ENCODE measurements at places on chromosomes 7 and 10.

- DNase-seq, result peak; percentile 17
Observed at GRCh38 chr7:55641273-55641691, 69.0 kb upstream of the VOPP1 start.

DNA sequence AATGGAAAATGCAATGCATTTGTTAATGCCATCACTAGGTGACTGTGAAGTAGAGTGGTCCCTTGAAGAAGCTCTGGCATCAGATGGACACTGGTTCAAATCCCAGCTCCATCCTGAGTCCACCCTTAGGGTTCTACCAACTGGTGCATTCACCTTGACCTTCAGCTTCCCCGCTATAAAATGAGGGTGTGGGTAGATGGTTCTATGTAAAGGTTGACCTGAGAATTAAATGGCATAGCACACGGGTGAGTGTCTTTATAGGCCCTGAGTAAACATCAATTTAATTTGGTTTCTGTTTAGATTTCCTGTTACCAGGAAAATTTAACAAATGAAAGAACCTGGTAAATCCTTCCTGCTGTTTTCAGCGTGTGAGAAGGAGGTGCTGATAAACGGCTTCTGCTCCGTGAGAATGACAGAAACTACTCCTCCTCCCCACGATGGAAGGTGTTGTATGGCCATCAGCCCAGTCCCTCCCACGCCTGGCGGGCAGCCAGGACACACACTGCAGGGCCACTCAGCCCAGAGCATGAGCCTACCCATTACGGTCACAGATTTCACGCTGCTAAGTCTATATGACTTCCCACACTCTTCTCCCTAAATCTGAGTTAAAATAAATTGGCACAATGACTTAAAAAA, 210.1 kb downstream of the TNS3 start:
- DNase-seq, result no peak

GRCh38 chr7:36441344-36442022, 51.8 kb downstream of the ANLN start:
- peak; percentile 21 for DNase-seq

- no peak for DNase-seq
Observed at GRCh38 chr10:132305654-132306342, 2.0 kb downstream of the STK32C start.

DNA sequence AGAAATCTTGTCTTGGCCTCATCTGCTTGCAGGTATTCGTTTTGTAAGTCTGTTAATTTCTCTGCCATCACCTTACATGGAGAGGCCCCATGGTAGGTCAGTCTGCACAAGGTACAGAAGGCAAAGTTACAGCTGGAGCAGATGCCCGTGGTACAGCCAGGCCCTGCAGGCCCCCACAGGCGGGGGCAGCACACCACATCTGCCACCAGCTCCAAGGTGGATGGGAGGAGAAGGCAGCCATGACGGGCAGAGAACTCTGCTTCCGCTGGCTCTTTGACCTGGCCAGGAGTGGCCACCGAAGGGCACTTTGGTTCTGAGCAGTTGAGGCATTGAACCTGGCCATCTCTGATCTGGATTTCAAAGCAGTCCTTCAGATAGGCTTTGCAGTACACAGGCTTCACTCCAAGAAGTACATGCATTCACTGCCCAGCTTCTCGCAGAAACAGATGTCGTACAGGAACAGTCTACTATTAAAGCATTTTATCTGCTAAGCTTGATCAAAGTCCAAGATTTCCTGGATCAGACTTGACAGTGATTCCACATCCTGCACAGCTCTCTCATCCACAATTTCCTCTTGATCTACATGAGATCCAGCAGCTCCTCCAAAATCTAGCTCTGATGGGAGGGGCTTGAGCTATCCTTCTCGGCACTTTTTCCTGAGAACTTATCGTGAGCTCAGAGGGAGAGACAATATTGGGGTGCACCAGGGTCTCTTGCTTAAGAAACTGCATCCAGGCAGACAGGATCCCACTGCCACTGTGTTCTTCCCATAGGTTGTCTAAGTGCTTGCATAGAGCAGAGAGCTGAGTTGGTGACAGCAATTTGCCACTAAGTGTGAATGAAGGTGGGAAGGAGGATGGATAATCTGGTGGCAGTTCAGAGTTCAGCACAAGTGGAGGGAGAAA, 120.7 kb downstream of the TRRAP start:
- DNase-seq, result no peak

GRCh38 chr10:26367771-26368170, 70.4 kb upstream of the APBB1IP start:
- DNase-seq, result peak; percentile 76

GRCh38 chr7:159078193-159078910, 66.3 kb downstream of the VIPR2 start:
- DNase-seq, result no peak

GRCh38 chr7:66344166-66344565, 139.0 kb downstream of the TPST1 start:
- DNase-seq, result no peak

DNA sequence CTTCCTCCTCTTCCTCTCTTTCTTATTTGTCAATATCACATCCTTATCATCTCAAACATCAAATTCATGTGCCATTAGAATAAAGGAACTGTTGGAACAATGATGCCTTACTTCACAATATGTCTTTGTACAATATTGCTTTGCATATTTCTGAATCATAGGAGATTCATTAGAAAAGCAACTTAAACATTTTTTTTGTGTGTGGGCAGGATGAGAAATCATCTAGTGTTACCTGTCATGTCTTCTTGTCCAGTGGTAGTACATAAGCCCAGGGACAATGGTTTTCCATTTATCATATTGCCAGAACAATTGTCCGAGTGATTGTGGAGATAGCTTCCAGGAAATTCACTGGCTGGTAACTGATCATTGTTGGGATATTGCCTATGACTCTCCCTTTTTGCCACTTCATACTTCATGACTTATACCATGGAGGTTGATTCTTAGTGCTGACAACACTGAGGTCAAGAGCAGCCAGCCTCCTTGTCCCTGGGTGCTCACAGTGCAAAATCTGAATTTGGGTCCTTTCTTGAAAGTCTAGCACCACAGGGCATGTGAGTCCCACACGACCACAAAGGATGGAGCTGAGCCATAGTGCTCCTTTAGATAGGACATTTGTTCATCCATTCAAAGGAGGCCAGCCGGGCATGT, 215.0 kb downstream of the MDFIC start:
- DNase-seq, result no peak

- DNase-seq, result no peak
Observed at GRCh38 chr10:79296431-79296830, 50.8 kb upstream of the PPIF start.

- DNase-seq, result no peak
Observed at GRCh38 chr7:80082213-80082612, 52.4 kb upstream of the GNAI1 start.

- DNase-seq, result no peak
Observed at GRCh38 chr10:71799608-71800453, 26.5 kb upstream of the VSIR start.

- no peak for DNase-seq
Observed at GRCh38 chr10:14660831-14661230, 113.9 kb downstream of the FAM107B start.

GRCh38 chr7:142587578-142588191, 161.6 kb upstream of the PRSS1 start:
- no peak for DNase-seq

- no peak for DNase-seq
Observed at GRCh38 chr10:104255311-104255981, 754 bp downstream of the GSTO1 start.

DNA sequence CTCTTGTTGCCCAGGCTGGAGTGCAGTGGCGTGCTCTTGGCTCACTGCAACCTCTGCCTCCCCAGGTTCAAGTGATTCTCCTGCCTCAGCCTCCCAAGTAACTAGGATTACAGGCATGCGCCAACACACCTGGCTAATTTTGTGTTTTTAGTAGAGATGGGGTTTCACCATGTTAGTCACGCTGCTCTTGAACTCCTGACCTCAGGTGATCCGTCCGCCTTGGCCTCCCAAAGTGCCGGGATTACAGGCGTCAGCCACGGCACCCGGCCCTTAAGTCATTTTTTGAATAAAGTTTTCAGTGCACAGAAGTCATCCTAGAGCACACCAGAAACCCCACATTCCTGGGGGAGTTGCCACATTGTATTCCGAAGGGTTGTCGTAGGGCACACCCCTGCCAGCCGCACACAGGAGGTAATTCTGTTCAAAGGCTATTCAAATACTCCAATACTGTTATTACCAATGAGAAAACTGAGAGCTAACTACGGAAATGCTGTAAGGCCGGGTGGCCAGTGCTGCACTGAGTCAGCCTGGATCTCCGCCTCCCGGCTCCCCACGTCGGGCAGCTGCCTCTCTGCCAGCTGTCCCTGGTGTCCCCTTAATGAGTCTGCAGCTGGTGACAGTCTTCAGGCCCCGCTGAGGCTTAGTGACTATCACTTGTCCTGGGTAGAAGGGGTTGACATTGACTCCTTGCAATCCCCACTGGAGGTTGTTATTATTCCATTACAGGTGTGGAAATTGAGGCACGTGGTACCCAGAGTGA, 8.6 kb upstream of the RFC2 start:
- no peak for DNase-seq

DNA sequence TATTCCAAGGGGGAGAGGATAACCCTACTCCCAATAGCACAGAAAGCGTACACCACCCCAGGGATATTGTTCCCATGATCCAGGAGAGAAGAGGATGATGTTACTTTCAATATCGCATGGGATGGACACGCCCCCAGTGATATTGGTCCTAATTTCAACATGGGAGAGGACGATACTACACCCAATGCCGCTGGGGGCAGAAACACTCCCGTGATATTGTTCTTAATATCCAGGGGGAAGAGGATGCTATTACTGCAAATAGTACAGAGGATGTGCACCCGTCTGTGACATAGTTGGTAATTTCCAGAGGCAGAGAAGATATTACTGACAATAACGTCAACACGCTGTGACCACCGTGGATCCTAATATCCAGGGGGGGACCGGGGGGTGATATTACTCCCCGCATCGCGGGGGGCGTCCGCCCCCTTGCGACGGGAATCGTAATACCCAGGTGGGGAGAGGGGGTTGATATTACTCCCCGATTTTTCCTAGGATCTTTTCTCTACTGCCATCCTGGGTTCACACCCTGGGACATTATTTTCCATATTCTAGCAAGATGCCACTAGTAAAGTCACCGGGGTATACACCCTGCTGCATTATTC, 16.6 kb downstream of the MEIG1 start:
- DNase-seq, result no peak

DNA sequence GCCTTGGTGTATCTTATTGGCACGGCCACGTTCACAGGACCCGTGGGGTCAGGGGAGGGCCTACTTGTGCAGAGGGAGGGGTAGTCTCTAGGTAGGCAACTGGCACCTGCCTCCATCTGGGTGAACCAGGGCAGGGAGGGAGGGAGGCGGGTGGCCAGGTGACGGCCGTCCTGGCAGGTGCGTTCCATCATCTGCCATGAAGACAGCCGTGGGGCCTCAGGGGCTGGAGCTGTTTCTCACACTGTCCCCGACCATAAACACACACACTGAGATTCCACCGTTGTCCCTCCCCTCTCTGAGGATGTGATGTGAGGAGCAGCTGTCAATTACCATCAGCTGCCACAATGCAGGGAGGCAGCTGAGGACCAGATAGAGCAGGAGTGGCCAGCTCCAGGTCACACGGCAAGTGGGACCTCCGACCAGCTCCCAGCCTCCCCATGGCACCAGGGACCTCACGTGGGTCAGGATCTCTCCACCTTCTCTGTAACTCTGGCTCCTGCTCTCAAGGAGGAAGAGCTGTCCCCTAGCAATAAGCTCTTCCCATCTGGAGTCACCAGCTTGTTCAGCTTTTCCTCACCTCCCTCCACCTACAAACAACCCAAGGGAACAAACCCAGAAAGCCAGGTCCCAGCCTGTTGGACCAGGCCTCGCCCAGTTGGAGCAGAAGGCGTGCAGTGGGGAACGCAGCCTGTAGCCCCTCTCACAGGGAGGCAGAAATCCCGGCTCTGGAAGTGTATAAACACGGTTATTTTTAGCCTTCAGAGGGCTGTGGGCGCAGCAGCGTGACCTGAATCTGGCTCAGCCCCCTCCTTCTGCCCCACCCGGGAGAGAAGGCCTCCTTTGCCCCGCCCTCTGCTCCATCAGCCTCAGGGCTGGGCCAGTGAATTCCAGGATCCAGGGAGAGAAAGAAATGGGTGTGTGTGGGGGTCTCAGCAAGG, 33.1 kb downstream of the ZMIZ1 start:
- DNase-seq, result no peak
